NAMALWA (cell line): ENCODE measurements at places on chromosomes 2 and 18.
A peak's percentile ranks its signal among the peaks of the same experiment; 100 is the strongest.

DNA sequence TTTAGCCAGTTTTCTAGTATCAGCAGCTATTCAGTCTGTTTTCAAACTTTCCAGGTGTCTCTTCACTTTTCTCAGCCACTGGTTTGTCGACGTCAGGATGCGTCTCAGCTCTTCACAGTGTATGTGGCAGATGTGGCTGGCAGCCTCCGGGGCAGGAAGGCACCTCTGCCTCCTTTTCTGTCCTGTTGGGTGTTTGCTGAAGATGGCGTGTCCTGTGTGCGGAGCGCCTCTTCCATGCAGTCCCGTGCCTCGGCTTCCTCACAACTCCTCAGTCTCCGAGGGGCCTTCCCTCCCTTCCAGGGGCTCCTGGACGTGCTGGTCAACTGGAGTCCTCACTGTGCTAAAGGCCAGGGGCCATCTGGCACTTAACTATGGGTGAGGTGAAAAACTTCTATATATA lies 65.4 kb upstream of the PXDN start:
- no peak for DNase-seq

DNA sequence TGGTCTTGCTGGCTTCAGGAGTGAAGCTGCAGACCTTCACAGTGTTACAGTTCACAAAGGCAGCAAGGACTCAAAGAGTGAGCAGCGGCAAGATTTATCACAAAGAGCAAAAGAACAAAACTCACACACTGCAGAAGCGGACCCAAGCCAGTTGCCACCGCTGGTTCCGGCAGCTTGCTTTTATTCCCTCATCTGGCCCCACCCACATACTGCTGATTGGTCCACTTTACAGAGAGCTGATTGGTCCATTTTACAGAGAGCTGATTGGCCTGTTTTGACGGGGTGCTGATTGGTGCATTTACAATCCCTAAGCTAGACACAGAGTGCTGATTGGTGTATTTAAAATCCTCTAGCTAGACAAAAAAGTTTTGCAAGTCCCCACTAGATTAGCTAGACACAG lies 37.2 kb upstream of the ZNF532 start:
- peak; percentile 36 for DNase-seq

DNA sequence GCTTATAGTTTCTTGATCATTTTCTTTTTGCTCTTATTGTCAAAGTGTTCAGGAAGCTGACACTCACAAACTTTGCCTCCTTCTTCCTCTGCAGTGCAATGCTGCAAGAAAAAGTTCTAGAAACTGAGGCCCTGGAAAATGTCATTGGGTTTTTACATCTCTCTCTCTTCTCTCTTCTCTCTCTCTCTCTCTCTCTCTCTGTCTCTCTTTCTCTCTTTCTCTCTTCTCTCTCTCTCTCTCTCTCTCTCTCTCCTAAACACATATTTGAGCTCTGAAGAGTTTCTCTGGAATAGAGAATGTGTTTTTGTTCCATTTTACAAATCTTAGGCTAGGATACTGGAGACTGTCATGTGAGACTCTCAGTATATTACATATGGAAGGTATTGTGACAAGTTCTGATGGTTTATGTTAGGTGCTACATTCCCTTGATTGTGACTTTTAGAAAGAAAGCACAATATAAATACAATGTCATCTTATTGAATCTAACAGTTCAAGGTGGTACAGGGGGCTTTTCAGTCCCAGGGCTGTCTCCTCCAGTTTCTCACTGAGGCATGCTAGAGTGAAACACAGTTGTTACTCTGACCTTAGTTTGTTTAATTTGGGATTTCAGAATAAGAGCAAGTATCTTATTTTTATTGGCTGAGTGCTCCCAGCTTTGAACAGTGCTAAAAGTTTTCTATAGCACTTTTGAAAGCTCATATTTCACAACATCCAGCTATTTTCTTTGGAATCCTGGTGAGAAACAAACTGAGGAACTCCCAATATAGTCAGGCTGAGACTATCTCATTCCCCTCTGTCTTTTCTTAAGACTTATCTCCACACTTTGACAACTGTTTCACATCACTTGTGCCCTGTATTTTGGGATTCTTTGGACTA lies 41.4 kb upstream of the EHBP1 start:
- DNase-seq, result no peak

- no peak for DNase-seq
Observed at GRCh38 chr2:227205701-227206100, 41.3 kb downstream of the COL4A3 start.

DNA sequence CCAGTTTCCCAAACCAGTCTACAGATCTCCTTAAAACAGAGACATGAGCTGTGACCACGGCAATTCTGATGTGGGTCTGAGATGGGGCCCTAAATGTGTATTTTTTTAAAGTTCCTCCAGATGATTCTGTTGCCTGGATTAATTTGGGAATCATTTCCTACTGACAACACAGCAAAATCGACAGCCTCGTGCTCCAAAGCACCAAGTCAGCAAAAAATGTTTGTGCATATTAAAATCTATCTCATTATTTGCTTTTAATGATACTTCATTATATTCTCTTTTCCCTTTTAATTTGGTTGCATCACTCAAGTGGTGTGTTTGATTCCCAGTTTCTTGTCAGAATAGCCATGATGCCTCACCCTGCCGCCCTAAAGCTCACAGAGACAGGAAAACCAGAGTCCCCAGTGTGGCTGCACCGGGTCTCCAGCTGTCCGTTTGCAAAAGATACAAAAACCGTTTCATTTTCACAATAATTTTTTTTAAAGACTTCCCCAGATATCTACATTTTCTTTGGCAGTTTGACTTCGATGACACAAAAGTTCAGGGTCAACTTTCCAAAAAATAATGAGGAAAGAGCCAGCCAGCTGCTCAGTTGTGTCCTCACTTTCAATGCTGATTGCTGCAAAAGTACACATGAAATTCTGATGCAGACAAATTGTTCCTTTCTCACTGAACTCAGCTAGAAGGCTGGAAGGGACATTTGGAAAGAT lies 443.2 kb upstream of the ID2 start:
- DNase-seq, result no peak

GRCh38 chr2:479031-479430 lies 191.1 kb upstream of the ALKAL2 start:
- DNase-seq, result no peak

DNA sequence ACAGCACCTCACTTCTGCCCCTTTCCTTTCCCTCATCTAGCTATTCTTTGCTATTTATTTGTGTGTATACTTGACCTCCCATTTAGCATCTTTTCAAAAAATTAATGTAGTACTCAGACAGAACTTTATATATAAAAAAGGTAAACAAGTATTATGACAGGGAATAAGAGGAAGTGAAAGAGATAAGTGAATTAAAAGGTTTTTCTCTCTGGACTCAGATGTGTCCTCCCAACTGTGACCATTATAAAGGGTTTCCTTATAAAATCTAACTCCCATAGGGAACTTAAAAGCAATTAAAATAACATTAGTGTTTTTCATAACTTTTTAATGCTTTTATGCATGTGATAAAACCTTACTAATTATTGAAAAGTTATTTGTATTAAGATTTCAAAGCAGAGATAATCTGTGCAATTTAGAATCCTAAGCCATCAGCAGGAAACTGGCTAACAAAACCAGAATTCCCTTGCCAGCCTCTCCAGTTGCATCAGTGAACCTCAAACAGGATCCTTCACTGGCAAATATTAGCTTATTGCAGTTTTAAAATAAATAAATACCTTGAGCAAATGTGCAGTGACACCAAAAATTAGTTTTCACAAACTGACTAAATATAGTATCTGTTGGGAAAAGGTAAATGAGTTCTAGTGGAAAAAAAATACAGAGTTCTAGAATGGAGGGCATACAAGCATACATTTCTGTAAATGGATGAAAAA lies 930.7 kb downstream of the BCL11A start:
- peak; percentile 33 for DNase-seq

DNA sequence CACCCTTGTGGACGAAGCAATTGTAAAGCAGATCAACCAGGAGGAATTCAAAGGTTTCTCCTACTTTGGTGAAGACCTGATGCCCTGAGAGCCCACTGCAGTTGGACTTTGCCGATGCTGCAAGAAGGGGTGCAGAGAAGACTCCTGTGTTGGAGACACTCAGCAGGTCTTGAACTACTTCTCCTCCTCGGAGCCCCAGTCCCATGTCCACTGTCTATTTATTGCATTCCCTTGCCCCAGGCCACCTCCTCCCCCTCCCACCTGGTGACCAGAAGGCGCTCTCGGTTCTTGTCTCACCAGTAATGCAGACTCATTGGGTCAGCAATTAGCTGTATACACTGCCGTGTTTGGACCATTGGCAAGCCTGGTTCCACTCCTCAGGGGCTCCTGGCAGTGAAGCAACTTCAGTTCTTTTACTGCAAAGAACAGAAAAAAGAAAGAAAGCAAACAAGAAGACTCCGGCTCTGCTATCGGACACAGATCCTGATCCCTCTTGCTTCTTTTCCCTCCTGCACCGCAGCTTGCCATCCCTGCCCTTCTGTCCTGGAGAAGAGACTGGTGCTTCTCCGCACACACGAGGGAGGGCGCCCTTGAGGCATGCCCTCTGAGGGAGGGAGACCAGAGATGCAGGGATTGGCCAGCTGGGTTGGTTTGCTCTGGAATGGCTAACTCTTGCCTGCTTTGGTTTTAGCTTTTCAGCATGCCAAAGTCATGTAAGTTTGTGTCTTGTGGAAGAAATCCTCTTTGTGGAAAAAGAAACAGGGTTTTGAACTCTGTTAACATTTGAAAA lies 112.2 kb upstream of the EPAS1 start:
- no peak for DNase-seq

GRCh38 chr2:238650536-238650935 lies 197.3 kb upstream of the TWIST2 start:
- no peak for DNase-seq

GRCh38 chr2:96438589-96438988 lies 66.6 kb downstream of the NEURL3 start:
- no peak for DNase-seq

DNA sequence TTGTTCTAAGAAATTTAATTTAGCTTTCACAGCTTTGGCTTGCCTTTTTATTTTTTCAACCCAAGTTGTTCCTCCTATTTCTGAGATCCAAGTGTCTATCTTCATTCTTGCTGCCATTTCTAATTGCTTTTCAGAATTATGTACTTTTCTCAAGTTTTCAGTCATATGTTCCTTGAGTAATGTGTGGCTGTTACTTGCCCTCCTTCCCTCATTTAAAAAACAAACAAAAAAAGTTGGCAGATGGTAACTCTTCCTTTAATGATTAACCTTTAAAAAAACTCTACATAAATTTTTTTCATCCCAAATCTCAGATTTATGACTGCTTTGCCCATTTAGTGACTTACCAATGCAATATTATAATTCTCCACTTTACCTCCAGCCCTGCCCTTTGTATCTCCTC lies 131.3 kb downstream of the GALNT3 start:
- DNase-seq, result no peak
